ENCODE measurements at places on chromosomes 1 and 21. TPM values are rescaled to one million over a fixed set of nuclear protein-coding genes. Genes with fewer than 3 reads are reported as not detected.

GRCh38 chr1:225906467-225906866, 17.5 kb upstream of the LEFTY1 start:
- DNase-seq, result no peak

DNA sequence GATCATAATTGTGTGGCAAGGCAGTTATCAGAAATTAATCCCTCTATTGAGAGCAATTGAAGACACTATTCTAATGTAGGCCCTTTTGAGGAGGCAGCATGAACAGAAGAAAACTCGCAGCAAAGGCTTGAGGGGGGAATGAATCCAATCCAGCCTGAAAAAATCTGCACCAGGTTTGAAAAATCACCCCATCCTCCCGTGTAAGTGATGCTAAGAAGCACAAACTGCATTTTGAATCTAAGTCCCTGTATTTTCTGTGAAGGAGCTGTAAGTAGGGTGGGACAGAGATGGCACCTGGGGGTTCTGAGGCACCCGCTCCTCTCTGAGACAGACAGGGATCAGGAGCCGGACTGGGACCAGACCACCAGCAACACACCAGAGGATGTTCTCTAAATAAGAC, at the start of gene CRB1:
Gene CRB1 (plus strand): TSS at position 241 of the 400 bp plus-strand sequence. CDS start 161 bp downstream, outside the sequence.
- no peak for DNase-seq

GRCh38 chr1:213998785-213999184, 11.0 kb downstream of the PROX1 start:
- DNase-seq, result no peak

OR2AK2 gene
- total RNA-seq, result not detected

All from activated CD4-positive, alpha-beta T cell treated with anti-CD3 and anti-CD28 coated beads for 36 hours (primary cell).